ENCODE measurements at places on chromosomes 12 and 14.

DNA sequence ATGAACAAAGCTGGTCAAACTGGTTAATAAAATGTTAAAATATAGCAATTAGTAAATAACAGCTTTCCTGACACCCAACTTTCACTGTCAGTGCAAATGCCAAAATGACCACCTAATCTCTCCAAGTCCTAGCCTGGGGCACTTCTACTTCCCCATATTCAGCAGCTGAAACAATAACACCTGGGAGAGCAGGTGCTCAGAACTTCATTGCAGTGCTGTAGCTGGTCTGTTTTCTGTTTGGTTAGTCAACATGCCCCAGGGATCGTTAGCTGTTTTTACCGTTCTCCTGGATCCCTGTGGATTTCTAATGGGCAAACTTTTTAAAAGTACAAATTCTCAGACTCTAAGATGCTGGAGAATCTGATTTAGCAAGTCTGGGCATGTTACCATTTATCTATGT lies 759.7 kb downstream of the GALC start:
- DNase-seq, result no peak

- DNase-seq, result no peak
These were observed 1458.9 kb upstream of the FLRT2 start for GRCh38 chr14:84071061-84071460.

- DNase-seq, result no peak
These were observed 426.2 kb downstream of the IPO8 start for GRCh38 chr12:30269496-30269895.

DNA sequence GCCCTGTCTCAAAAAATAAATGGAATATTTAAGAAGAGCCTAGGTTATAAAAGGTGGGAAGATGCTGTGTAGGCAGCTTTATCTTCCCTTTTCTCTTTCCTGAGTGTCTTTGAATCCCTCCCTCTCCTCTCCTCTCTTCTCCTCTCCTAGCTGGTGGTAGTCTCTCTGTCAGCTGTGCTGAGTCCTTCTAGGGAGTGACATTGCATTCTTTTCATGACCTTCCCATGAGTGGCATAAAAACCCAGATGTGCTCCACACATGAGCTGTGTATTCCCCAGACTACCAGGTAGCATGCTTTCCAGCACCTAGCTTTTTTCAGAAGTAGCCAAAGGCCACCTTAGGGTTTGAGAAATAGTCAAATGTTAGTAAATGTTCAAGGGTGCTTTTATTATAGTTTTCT lies 23.6 kb downstream of the SAMD4A start:
- DNase-seq, result no peak

GRCh38 chr12:51593539-51593938 lies 2.5 kb downstream of the SCN8A start:
- peak; percentile 14 for DNase-seq

DNA sequence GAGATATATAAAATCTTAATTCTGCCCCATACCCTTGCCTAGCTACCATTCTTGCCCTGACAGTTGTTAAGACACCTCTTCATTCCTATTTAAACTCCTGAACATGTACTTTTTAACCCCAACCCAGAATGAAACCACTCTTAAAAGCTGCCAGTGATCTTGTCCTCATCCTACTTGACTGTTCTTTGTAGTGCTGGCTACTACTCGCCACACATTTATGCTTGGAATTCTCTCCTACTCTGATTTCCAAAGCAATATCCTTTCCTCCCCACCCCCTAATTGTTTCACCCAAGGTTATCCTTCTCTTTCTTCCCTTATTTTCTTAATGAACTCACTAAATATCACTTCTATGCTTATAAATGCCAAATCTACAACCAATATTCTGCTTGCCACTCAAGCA lies 4.1 kb downstream of the NFYB start:
- no peak for DNase-seq

DNA sequence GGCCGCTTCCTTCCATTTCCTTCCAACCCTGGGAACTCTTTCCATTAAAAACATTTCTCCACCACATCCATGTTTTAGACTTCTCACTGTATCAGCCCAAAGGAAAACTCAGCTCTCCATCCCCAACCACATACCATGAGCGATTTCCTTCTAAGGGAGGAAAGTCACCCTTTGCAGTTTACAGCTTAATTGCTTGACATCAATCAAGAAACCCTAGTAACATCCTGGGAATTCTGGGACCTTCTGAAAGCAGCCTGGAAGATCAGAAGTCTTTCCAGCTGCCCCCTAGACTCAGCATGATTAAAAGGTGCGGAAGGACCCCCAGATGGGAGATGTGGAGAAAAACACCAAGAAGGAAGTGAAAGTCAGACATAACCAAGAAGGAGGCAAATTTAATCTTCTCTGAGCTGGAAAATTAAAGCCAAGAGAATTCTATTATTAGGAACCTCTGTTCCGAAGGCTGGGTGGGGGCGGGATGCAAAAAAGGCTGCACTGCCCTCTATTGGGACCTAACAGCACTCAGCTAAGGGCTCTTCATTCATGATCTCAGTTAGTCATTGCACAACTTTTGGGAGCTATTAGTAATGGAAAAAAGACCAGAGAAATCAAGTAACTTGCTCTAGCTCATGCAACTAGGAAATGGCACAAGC lies 73.3 kb upstream of the PLXNC1 start:
- peak; percentile 72 for DNase-seq

DNA sequence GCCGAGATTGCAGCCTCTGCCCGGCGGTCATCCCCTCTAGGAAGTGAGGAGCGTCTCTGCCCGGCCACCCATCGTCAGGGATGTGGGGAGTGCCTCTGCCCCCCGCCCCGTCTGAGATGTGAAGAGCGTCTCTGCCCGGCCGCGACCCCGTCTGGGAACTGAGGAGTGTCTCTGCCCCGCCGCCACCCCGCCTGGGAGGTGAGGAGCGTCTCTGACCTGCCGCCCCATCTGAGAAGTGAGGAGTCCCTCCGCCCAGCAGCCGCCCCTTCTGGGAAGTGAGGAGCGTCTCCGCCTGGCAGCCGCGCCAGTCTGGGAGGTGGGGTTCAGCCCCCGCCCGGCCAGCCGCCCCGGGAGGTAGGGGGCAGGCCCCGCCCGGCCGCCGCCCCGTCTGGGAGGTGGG lies 544.0 kb downstream of the CCER1 start:
- no peak for DNase-seq

GRCh38 chr12:54300732-54301427 lies at the start of gene NFE2:
Gene NFE2 (minus strand): TSS chr12:54301015. CDS start chr12:54295248, 5,767 bp downstream.
- DNase-seq, result peak; percentile 66

Measured in hepatic stellate cell (primary cell).